AG08396 (cell line): ENCODE measurements at places on chromosomes 2 and 18.

GRCh38 chr18:12686100-12686499 lies 16.4 kb downstream of the CEP76 start:
- no peak for DNase-seq

- DNase-seq, result no peak
Observed at GRCh38 chr2:221102896-221103688, 469.0 kb downstream of the EPHA4 start.

DNA sequence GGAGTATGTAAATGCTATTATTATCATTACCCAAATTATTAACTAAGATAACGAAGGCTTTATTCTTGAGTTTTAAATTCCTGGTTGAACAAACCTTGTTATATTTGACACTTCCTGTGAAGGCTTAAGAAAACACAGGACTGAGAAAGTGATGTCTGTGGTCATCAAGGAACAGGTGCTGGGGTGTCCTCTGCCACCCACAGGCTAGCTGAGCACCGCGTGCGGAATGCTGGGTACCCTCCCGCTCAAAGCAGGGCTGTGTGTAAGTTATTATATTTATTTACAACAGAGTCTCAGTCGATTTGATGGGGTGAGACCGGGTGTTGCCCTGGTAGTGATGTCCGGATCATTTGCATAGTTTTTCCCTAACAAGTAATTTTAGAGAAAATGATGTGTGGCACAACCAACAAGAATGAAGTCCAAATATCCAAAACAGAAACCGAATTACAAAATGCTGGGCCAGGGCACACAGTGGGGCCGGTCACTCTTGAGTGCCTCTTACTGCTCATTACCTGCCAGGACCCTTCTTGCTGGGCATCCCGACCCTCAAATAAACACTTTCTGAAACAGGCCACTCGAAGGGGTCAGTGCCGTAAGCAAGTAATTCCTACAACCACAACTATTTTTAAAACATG lies 49.2 kb downstream of the TMEM18 start:
- no peak for DNase-seq

DNA sequence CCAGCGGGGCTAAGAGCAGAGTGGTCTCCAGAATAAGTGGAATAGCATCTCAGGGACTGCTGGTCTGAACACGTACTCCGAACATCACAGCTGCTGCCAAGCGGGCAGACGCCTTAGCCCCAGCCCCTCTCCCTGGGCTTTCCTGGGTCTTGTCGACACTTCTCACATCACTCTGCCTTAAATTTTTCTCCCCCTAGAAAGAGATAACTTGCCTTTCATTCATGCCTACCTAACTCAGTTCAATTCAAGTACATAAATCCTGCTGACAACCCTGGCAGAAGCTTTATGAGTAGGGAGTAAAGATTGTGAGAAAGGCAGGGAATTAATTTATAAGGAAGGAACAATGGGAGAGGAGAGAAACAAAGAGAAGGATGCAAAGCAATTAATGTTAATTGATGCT lies 202.9 kb upstream of the TNP1 start:
- DNase-seq, result no peak

- no peak for DNase-seq
Observed at GRCh38 chr18:38663270-38663669, 1097.7 kb upstream of the CELF4 start.
